IPS-NIHi11 (cell line): ENCODE measurements at places on chromosomes 2 and 18.

DNA sequence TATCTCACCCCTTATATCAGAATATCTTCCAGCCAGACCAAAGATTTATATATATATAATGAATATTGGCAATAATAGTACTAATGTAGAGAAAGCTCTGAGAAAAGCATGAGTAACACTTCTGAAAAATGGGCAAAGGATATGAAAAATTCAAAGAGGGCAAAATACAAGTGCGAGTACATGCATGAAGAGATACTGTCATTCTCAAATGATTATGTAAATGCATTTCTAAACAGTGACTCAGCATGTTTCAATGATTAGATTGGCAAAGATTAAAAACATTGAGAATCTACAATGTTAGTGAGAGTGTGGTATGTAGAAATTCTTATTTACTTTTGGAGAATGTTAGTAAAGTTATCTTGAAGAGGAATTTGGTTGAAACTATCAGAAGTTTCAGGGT is 118.3 kb upstream of the NEDD4L start:
- DNase-seq: no peak

- no peak for DNase-seq
Measured at GRCh38 chr2:234134496-234134895, 84.0 kb downstream of the SPP2 start.

- DNase-seq: no peak
Measured at GRCh38 chr2:32942793-32943485, 3.8 kb upstream of the LTBP1 start.

- DNase-seq: no peak
Measured at GRCh38 chr2:10531874-10532637, 83.9 kb upstream of the ODC1 start.

- no peak for DNase-seq
Measured at GRCh38 chr2:10269711-10270610, 32.7 kb upstream of the HPCAL1 start.

DNA sequence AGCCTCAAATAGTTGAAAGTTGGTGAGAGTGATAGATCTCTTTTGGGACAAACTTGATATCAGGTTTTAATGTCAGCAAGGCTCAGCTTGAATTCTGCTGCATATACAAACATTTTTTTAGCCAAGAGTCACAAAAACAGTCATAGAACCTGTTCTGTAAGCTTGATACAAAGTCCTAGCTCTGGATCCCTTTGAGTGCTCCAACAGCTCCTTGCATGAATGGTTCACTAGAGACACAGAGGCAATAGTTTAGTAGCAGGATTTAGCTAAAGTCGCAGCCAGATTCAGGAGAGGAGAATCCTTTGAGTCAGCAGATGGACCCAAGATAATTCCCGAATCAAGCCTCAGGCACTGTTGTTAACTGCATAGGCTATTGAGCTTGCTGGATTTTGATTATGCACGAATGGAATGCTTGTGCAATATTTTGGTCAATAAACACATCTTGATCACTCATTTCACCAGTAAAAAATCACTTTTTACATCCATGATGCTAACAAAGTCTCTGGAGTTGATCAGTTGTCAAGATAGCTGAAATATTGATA is 148.6 kb downstream of the KLHL14 start:
- peak; percentile 16 for DNase-seq

- DNase-seq: no peak
Measured at GRCh38 chr2:199460846-199461710, 3.3 kb upstream of the SATB2 start.

- DNase-seq: no peak
Measured at GRCh38 chr2:149861034-149861433, 273.5 kb upstream of the MMADHC start.

DNA sequence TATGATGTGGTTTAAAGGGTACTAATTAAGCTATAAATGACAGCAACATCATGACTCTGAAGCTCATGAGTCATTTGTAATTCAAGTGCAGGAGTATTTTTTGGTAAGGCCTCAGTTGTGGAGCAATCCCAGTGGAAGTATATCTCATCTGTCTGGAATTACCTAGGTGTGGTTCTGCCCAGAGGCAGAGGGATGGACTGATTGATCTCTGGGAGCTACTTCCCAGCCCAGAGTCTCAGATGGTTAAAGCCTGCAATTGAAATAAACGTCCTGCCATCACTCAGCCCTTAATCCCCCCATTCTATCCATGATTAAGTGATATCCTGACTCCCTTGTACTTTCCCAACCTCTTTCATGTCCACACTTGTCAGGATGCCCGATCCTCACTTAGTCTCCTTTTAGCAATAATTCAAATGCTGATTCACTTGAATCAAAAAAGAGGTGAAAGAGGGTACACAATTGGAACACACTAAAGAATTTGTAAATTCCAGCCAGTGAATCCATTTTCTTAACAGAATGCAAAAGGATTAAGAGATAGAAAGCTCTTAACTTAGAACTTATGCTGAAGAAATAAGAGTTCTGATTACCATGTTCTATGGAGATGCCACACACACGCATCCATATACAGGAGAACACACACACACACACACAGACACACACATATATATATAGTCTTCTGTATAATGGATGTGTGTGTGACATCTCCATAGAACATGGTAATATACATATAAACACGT is 664.4 kb downstream of the NYAP2 start:
- DNase-seq: no peak

- DNase-seq: no peak
Measured at GRCh38 chr2:34949316-34949715, 1350.2 kb upstream of the FAM98A start.

DNA sequence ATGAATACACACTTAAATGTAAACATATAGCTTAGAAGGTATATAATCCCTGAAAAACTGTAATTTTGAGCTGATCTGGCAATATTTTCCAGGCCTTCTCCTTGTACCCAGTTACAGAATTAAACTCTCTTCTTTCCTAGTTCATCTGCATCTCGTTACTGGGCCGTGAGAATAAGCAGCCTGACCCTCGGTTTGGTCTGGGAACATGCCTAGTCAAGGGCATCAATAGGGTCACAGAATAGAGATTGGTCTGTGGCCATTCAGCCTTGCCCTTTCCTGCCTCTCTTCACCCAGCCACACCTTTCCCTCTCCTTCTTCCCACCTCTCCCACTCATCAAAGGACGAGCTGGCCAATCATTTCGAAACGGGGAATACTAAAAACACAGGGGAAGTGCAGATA is 27.3 kb downstream of the SULT1C2 start:
- DNase-seq: no peak

DNA sequence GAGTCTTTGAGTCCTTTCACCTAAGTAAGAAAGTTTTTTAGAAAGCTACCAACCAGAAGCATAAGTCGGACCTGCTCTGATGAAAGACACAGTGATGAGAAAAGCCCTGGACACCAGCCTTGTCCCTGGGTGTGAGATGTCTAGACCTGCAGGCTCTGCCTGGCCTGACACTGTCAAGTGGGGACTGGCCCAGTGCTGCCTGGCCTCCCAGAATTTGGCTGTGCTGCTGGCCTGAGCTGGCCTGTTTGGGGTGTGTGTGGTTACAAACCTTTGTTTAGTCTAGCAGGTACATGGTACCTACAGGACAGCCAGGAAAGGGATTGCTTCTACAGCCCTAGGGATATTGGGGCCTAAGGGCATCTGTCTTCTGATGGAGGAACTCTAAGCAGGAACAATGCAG is 48.3 kb downstream of the ASB1 start:
- no peak for DNase-seq

DNA sequence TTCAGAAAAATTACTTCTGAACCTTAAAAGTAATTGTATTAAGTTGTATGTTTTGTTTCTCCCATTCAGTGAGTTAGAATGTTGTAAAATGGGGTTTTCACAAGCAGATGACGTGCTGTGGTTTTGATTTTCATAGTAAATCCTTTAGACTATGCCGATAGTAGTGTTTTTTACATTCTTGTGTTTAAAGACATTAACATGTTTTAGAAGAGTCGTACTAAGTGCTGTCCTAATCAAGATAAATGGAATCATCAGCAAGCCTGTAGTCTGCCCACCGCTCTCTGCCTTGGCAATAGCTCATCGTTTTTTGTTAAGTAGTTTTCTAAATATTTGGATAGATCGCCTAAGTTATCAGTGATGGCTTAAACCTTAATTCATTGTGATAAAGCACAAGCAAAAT is 21.5 kb downstream of the PKP4 start:
- no peak for DNase-seq

GRCh38 chr2:234836271-234836670 is 115.5 kb upstream of the SH3BP4 start:
- no peak for DNase-seq

- DNase-seq: no peak
Measured at GRCh38 chr2:190947711-190948251, 66.2 kb downstream of the STAT1 start.

DNA sequence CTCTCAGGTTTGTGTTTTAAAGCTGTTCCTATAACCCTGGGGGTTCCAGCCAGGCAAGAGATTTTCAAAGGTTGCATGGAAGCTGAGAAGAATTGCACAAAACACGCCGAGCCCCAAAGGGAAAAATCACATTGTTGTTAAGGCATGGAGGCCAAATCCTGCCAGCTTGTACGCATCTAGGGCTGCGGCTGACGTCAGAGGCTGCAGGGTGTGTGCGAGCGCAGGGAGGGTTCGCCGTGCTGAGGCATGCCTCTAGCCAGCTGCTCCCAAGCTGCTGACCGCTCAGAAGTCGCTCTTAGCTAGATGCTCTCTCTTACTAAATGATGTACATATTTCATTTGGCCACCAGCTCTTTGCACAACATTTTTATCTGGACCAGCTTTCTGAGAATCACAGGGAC is 191.8 kb downstream of the LPIN1 start:
- DNase-seq: no peak

DNA sequence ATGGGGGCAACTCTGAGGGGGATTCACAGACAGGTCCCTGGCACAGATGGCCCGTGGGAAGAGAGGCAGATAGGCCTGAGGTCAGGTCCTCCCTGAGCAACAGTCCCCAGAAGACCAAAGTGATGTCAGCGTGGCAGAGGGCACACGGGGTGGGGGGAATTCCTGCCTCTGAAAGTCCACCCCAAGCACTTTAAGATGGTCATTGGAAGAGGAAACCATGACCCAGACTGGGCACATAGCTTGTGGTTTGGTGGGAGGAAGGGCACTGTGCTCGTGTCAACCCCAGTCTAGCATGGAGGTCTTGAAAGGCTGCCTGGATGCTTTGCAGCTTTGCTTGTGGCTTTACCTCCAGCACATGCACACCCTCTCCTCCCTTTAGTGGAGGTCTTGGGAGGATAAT is 38.0 kb upstream of the SIX2 start:
- DNase-seq: no peak

DNA sequence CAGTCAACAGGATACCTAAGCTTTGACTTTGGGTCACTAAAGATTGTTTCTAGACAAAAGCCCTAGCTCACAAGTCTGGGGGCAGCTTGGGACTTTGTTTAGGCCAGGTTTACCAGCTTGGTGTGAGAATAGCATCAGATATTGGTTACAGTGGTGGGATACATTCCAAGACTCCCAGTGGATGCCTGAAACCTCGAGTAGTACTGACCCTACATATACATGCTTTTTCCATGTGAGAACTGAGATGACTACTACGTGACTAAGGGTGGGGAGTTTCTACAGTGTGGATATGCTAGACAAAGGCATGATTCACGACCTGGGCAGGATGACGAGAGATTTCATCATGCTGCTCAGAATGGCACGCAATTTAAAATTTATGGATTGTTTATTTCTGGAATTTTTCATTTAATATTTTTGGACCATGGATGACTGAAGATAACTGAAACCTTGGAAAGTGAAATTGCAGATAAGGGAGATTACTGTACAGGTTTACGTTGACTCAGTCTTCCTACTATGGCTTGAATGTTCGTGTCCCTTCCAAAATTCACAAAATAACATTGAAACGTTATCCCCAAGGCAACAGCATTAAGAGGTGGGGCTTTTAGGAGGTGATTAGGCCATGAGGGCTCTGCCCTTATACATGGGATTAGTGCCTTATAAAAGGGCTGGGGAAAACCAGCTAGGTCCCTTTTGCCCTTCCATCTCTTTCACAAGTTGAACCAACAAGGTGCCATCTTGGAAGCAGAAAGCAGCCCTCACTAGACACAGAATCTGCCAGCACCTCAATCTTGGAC is 50.2 kb upstream of the CTAGE1 start:
- no peak for DNase-seq

GRCh38 chr2:28160986-28161425 is 231.7 kb upstream of the FOSL2 start:
- DNase-seq: no peak

DNA sequence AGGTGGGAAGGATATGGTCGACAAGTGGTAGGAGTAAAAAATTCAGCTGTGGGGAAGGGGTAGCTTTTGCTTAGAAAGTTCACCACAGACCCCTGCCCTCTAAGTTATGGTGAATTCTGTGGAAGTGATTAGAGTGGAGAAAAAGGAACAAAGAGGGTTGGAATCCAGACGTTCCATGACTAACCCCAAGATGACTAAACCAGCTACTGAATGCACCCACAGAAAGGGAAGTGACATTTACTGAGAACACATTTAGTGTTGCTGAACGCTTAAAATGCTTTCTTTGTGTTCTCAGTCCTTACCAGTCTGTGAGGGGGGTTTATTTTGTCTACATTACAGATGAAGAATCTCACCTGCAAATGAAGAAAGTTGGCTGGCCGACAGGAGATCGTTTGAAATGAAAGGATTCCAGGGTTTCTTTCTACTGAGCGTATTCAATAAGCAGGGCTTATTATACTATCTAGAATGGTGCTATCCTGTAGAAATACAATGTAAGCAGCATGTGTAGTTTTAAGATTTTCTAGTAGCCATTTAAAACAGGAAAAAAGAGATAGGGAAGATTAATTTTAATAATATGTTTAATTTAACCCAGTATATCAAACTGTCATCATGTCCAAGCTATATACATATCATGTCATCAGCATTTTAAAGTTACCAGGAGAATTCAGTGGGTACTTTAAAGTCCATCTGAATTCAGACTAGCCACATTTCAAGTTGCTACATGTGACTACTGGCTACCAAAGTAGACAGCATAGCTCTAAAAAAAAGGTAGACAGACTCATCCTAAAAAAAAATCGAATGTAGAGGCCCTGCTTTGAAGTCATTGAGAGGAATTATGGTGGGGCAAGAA is 60.1 kb downstream of the LIMS1 start:
- no peak for DNase-seq

GRCh38 chr2:14015113-14015630 is 617.3 kb upstream of the LRATD1 start:
- DNase-seq: no peak

DNA sequence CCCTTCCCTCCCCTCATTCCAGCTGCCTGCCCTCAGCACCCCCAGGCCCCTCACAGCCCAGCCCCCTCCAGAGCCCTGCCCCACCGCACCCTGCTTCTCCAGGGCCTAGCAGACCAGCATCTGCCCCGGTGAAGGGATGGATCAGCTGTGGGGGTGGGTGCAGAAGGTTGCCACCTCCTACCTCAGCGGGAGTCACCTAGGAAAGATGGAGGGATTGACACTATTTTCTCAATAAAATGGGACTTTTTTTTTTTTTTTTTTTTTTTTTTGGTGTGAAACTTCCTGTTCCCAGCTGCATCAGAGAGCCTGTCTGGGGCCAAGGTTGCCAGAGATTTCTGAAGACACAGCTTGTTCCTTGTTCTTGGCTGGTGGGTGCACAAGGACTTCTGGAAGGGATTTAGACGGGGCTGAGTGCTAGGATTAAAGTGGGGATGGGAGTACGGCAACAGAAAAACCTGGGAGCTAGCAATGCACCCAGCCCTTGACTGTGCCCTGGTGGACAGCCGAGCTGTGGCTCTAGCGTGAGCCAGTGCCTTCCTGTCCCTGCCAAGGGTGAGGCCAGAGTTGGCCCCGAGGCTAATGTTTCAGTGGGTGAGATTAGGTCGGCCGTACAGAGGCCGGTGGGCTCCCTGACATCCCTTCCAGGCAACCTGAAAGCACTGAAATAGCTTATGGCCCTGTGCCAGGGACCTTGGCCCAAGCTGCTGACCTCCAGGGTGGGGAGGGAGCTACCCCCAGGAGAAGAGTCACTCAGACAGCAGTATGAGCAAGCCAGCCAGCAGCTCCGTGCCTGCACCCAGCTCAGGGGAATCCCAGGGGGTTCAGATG is 4.6 kb downstream of the B3GNT7 start:
- DNase-seq: peak; percentile 12
